ENCODE measurements at places on chromosomes 3 and 15. TPM values are rescaled to one million over a fixed set of nuclear protein-coding genes. Genes with fewer than 3 reads are reported as not detected.

GOLGA6L2 gene
- not detected for total RNA-seq

PYGO1 gene
- 6.9 TPM for total RNA-seq

GOLGA8K gene
- total RNA-seq = 0.73 TPM

PDIA5 gene
- 24.4 TPM for total RNA-seq

CDHR4 gene
- 0.53 TPM for total RNA-seq
